ENCODE measurements at places on chromosomes 1 and 21. TPM values are rescaled to one million over a fixed set of nuclear protein-coding genes. Genes with fewer than 3 reads are reported as not detected.

GRCh38 chr21:24204641-24205040 lies 1402.6 kb downstream of the MRPL39 start:
- DNase-seq = no peak

DNA sequence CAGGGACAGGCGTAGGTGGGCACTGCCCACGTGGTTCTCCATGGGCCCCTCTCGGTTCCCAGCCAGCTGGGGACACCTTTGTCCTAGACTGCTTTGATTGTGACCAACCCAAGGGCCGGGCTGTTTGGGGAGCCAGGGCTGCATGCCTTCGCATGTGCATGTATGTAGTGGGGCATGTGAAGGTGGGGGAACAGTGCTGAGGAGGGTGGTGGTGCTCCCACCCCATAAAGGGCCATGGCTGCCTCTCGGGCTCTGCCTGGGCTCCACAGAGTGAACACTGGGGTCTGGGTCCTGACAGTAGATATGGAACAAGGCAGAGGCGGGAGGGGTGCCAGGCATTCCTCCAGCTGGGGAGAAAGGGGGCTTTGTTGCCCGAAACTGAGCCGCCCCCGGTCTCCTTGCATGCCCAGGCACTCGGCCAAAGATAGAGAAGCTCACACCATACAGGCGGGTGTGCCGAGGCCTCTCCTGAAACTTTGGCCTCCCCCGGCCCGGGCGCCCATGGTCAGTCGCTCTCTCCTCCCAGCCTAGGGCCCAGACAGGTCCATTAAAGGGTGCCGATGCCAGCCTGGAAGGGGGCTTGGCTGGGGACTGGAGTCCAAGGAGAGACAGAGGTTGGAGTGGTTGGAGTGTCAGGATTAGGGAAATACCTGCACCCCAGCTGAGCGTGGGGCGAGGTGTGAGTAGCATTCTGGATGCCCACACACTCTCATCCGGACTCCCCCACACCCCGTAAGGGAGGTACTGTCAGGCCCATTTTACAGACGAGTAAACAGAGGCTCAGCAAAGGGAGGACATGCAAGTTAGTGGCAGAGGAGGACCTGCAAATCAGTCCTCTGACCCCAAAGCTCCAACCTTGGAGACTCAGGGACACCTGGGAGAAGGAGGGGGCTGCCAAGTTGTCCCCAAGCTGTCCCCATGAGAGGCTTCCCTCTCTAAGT lies 41.1 kb downstream of the EPHA2 start:
- DNase-seq = no peak

GPR161 gene
- total RNA-seq = 0.46 TPM

CFHR4 gene
- not detected for total RNA-seq

NFASC gene
- total RNA-seq = 0.16 TPM

- no peak for DNase-seq
Measured at GRCh38 chr1:68327414-68327813, 95.1 kb upstream of the WLS start.
